ENCODE measurements at places on chromosomes 1 and 21. TPM values are rescaled to one million over a fixed set of nuclear protein-coding genes. Genes with fewer than 3 reads are reported as not detected.

DNA sequence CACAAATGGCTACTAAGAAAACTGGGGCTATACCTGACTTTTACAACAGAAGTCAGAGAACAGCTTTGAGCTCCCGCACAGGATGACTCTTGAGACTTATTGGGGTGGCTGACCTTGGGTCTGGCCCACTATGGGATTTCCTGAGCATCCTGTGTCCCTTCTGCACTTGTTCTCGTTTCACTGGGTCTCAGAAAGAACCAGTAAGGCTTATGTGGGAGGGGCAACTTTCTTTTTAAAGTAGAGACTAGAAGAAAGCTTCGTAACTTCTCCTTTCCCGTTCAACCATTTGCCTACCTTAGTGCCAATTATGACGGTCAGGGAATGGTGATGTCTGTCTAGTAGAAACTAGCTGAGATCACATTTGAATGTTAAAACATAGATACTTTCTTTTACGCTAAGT lies 59.5 kb upstream of the C1orf105 start:
- H3K27ac ChIP-seq = no peak overlapping the region
- H3K4me3 ChIP-seq = no peak overlapping the region
- H3K36me3 ChIP-seq = no peaks in the 10 kb centered on the region
- no peak for DNase-seq

- no peak overlapping the region for H3K4me3 ChIP-seq
- H3K27me3 ChIP-seq = no peaks in the 10 kb centered on the region
- H3K27ac ChIP-seq = no peak overlapping the region
- H3K36me3 ChIP-seq = no peaks in the 10 kb centered on the region
- DNase-seq = no peak
Measured at GRCh38 chr1:37922767-37923550, 23.9 kb downstream of the INPP5B start.

DNA sequence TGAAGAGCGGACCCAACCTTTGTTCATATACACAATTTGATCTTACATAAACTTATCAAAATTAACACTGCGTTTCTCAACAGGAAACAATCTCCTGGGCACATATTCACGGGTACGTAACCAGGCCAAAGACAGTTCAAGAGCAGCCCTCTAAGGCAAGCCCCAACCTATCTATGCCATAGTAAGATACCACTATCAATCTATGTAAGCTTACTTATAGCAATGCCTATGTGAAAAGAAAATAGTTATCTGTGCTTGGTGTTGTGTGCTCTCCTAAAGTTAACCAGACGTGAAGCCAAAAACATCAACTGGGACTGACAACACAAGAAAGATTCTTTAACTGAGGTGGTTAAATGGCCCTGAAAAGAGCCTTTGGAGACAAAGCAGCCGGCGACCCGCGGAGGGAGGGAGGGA lies 49.4 kb upstream of the BOLA1 start:
- DNase-seq = peak; percentile 12
- H3K27ac ChIP-seq = peak overlapping the region; percentile 86
- no peak overlapping the region for H3K4me3 ChIP-seq
- H3K36me3 ChIP-seq = no peaks in the 10 kb centered on the region

- no peaks in the 10 kb centered on the region for H3K27me3 ChIP-seq
- peaks cover 24% of the 10 kb centered on the region for H3K4me1 ChIP-seq
- no peak overlapping the region for H3K4me3 ChIP-seq
- DNase-seq = no peak
Measured at GRCh38 chr21:21200939-21201615, 202.9 kb downstream of the NCAM2 start.

DNA sequence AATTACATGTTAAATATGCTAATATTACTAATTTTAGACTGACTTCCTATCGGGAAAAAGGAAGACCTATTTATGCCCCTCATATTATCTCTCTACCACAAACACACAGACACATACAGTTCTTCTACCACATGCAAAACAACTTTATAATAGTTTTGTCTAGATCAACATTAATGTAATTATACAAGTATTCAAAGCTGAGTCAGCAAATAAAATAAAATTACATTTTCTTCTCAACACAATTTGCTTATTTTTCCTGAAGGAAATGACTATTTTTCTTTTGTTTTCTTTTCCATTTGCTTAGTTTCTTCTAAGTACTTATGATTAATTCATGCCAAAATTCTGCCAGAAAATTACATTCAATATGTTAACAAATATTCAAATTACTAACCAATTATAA lies 654.2 kb downstream of the AMY1C start:
- H3K4me3 ChIP-seq = no peak overlapping the region
- H3K4me1 ChIP-seq = no peaks in the 10 kb centered on the region
- DNase-seq = no peak

DNA sequence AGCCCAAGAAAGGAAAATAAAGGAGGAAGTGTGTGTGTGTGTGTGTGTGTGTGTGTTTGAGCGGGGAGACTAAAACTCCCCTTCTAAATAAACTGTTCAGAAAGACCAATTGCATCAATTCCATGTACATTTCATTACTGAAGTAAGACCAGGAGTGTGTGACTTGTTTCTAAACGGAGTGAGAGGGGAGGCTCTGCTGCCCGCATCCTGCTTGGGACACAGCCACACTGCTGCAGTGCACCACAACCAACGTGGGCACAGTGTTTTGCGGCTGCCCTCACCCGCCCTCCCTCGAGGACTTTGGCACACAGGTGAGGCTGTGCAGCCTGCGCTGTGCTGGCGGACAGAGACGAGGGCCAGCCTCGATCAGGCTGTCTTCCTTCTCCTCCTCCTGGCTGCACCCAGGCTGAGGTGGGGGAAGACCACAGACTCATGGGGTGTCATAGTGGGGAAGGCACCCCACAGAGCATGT lies 31.0 kb upstream of the H6PD start:
- peaks cover 8% of the 10 kb centered on the region for H3K27me3 ChIP-seq
- no peak overlapping the region for H3K4me3 ChIP-seq
- no peak for DNase-seq
- H3K27ac ChIP-seq = no peak overlapping the region
- H3K36me3 ChIP-seq = no peaks in the 10 kb centered on the region

- no peaks in the 10 kb centered on the region for H3K4me1 ChIP-seq
- H3K4me3 ChIP-seq = no peak overlapping the region
- peaks cover 6% of the 10 kb centered on the region for H3K27me3 ChIP-seq
- no peaks in the 10 kb centered on the region for H3K36me3 ChIP-seq
Measured at GRCh38 chr1:167054946-167055630, 35.1 kb downstream of the GPA33 start.

DNA sequence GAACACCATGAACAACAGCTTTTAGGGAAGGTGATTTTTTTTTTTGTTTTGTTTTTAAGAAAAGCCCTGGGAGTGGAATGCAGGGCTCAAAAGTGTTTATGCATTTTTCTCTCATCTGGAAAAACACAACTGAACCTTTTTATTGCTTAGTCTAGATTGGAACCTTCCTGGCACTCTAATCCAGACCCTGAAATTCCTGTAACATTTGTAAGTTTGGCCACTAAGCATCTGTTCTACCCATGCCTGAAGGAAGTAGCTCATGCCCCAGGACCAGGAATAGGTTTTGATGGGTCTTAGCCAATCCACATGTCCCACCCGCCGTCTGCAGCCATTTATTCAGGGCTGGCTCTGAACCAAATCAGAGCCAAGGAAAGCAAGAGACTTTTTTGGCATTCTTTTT lies 39.7 kb upstream of the SLC2A1 start:
- H3K27me3 ChIP-seq = no peaks in the 10 kb centered on the region
- no peak overlapping the region for H3K4me3 ChIP-seq
- H3K36me3 ChIP-seq = no peaks in the 10 kb centered on the region
- DNase-seq = no peak

DNA sequence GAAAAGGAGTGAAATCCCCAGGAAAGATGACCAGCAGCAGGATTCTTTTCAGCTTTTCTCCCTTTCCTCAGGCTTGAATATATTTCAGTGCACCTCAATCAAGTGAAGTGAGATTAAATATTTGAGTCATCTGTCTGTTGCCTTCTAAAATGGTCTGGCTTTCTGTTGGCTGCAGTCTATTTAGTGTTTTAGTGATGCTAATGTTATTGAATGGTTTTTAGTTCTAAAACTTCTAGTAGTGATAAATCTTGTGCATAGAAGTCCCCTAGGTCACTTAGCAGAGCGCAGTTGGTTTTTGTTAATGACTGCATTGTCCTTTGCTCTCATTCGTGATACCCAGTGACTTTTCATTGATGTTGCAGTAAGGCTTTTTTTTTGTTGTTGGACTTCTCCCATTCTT lies 53.5 kb downstream of the ITSN1 start:
- H3K27ac ChIP-seq = no peak overlapping the region
- peaks cover 11% of the 10 kb centered on the region for H3K4me1 ChIP-seq
- no peaks in the 10 kb centered on the region for H3K36me3 ChIP-seq
- no peak for DNase-seq
- no peaks in the 10 kb centered on the region for H3K27me3 ChIP-seq

DNA sequence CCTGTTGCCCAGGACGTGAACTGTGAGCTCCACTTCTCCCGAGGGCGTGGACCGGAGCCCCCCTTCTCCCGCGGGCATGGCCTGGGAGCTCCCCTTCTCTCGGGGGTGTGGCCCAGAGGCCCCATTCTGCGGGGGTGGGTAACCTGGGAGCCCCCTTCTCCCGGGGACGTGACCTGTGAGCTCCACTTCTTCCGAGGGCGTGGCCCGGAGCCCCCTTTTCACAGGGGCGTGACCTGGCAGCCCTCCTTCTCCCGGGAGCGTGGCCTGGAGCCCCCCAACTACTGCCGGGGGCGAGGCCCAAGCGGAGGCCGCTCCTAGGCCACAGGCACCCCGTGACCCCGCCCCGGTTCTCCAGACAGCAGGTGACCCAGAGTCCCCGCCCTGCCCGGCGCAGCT lies 320 bp downstream of the C1orf174 start:
- no peaks in the 10 kb centered on the region for H3K27me3 ChIP-seq
- peaks cover 6% of the 10 kb centered on the region for H3K4me1 ChIP-seq

- DNase-seq = no peak
- H3K4me1 ChIP-seq = peaks cover 17% of the 10 kb centered on the region
- no peaks in the 10 kb centered on the region for H3K36me3 ChIP-seq
- H3K27me3 ChIP-seq = no peaks in the 10 kb centered on the region
- H3K27ac ChIP-seq = peak overlapping the region; percentile 91
Measured at GRCh38 chr1:12617511-12617900, 504 bp downstream of the DHRS3 start.

DNA sequence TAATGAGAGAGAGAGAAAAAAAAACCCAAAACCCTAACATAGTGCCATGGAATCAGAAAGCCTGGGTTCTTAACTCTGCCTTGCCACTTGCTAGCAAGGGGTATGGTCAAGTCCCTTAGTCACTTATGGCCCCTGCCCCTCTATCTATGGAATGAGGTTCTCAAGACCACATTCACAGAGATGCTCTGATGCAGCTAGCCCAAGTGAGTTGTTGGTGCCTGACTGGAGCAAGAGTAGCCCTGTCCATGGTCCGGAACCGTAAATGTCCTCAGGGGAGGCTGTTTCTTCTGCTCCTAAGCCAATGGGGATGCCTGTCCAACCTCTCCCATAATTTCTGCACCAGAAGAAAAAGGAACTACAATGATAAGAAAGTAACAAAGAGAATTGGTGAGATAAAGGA lies 56.8 kb downstream of the CSMD2 start:
- no peaks in the 10 kb centered on the region for H3K27me3 ChIP-seq
- H3K27ac ChIP-seq = no peak overlapping the region
- no peaks in the 10 kb centered on the region for H3K4me1 ChIP-seq
- no peak overlapping the region for H3K4me3 ChIP-seq

DNA sequence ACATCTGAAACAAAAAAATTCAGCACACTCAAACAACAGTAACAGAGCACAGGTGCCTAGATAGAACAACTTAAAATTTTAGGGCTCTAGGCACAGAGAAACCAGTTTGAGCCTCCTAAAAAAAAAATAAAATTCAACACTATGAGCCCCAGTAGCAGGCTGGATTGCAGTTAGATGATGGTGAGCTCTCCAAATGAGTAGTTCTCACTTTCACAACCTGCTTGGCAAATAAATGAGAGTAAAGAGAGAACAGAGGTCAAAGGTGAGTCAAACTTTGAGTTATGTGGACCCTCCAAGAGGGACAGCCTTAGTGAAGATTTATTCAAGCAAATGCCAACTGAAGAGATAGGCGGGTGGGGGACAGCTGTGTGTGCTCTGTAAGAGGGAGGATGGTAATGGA lies 3.6 kb downstream of the BEND5 start:
- H3K4me3 ChIP-seq = no peak overlapping the region
- no peak for DNase-seq
- no peaks in the 10 kb centered on the region for H3K27me3 ChIP-seq
- H3K36me3 ChIP-seq = no peaks in the 10 kb centered on the region
- H3K4me1 ChIP-seq = peaks cover 8% of the 10 kb centered on the region

DNA sequence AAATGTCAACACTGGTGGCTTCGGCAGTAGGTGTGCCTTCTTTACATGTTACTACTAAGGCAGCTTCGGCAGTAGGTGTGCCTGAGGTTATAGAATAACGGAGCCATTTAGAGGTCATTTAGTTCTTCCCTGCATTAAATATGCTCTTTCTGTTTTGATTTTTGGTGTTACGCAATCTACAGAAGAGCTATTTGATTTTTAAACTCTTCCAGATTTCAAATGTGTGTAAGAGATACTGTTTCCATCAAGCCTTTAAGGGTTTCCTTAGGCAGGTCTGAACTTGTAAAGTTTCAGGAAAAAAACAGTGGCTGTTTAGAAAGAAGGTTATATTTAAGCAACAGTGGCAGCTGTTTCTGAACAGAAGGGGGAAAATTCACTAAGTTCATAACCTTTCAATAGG lies 54.8 kb downstream of the PIK3R3 start:
- no peaks in the 10 kb centered on the region for H3K36me3 ChIP-seq
- H3K4me3 ChIP-seq = no peak overlapping the region
- H3K27ac ChIP-seq = no peak overlapping the region
- H3K27me3 ChIP-seq = no peaks in the 10 kb centered on the region
- no peaks in the 10 kb centered on the region for H3K4me1 ChIP-seq

DNA sequence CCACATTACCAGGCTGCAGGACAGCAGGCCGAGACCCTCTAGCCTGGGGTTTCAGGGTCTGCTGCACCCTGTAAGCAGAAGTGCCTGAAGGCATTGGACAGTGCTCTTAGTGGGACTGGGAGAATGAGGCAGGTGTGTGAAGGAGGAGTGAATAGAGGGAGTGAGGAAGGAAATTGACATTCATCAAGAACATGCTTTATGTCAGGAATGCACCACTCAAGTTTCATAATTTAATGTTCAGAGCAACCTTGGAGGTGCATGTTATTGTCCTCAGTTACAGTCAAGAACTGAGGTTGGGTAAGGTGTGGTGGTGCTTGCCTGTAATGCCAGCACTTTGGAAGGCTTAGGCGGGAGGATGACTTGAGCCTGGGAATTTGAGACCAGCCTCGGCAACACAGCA lies 11.7 kb upstream of the GPR37L1 start:
- H3K27me3 ChIP-seq = no peaks in the 10 kb centered on the region
- H3K4me3 ChIP-seq = no peak overlapping the region
- peaks cover 31% of the 10 kb centered on the region for H3K4me1 ChIP-seq
- no peak overlapping the region for H3K27ac ChIP-seq

The FCGR2B gene
- 16.7 TPM for total RNA-seq

The AXDND1 gene
- total RNA-seq = 24.6 TPM

The C1orf87 gene
- total RNA-seq = not detected

The CD1E gene
- total RNA-seq = not detected

The OR2M3 gene
- not detected for total RNA-seq

The MMEL1 gene
- total RNA-seq = 1.2 TPM

The CYP4B1 gene
- 10.6 TPM for total RNA-seq

The TMEM81 gene
- total RNA-seq = 3.3 TPM

The ETV3L gene
- total RNA-seq = not detected

Measured in adrenal gland (tissue), 19 donors.